Activated CD4-positive, CD25-positive, alpha-beta regulatory T cell (primary cell): ENCODE measurements at places on chromosomes 4 and X.

GRCh38 chr4:163473576-163473975 is at the start of gene TKTL2:
Gene TKTL2, minus strand, starts transcription at chr4:163473754. Its CDS starts 20 bp downstream, at chr4:163473734.
- DNase-seq, result no peak

DNA sequence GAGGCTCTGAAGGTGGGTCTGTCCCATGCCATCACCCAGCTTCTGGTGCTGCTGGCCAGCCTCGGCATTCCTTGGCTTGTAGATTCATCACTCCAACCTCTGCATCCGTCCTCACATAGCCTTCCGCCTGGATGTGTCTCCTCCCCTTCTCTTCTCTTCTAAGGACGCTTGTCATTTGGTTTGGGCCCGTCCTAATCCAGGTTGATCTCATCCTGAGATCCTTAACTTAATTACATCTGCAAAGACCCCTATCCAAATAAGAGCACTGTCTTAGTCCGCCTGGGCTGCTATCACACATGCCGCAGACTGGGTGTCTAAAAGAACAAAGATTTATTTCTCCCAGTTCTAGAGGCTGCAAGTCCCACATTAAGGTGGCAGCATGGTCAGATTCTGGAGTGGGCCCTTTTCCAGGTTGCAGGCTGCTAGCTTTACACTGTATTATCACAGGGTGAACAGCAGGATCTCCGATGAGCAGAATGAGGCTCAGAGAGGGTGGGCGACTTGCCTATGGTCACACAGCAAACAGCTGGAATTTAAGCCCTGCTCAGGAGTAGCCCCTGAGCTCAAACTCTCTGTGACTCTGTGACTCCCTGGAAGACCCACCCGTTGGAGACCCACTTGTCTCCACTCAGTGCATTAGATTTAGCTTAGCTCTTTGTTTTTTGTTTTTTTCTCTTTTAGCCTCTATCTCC is 113.1 kb downstream of the STK32B start:
- no peak for DNase-seq

GRCh38 chr4:112284662-112285411 is 867 bp downstream of the TIFA start:
- DNase-seq, result no peak

GRCh38 chr4:23911675-23912455 is 22.0 kb upstream of the PPARGC1A start:
- no peak for DNase-seq

DNA sequence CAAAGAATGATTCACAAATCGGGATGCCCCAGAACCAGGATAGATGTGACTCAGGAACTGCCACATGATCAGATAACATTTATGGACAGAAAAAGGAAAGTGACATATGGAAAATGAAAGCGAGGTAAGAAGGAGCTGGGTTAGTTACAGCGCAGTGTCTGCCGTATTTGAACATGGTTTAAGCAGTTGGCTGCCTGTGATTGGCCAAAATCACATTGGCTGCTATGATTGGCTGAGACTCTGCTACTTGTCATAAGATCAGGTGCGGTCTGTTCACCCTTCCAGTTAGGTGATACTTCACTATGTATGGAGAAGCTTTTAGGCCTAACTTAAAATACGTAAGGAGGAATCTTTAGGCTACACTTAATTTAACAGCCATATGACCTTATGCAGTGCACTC is 322.7 kb upstream of the HAND2 start:
- DNase-seq, result no peak

DNA sequence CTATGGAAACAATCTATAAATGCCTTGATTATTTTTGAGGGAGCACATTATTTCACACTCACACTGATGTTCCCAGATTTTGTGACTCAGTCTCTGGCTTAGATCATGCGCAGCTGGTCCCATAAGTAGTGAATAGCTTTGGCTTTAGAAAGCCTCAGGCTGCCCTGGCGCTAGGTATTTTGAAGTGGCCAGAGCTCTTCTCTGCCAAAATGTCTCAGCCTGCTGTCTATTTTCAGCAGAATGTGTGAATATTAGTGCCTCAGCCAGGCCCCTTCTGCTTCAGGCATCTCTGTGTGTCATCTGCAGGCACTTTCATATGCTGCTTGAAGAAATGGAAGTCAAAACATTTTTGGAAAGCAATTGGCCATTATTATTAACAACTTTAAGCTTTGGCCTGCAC is 931.0 kb upstream of the INTU start:
- DNase-seq, result no peak

DNA sequence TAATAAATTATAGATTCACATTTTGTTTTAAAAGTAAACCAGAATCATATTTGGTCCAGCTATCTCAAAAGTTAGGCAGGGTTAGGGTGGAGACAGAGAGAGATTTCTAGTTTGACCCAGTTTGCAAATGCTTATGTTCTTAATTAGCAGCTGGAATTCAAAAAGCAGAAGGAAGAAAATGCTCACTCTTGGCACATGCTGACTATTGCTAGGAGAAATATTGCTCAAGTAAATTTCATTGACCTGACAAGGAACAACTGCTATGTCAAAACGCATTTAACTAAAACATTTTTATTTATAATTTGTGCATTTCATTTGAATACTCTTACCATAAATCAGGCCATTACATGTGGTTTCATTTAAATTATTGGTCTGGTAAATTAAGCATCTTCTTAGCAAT is 131.8 kb downstream of the GLRA3 start:
- no peak for DNase-seq

- no peak for DNase-seq
These were observed 104.5 kb upstream of the AGA start for GRCh38 chr4:177546745-177547144.

DNA sequence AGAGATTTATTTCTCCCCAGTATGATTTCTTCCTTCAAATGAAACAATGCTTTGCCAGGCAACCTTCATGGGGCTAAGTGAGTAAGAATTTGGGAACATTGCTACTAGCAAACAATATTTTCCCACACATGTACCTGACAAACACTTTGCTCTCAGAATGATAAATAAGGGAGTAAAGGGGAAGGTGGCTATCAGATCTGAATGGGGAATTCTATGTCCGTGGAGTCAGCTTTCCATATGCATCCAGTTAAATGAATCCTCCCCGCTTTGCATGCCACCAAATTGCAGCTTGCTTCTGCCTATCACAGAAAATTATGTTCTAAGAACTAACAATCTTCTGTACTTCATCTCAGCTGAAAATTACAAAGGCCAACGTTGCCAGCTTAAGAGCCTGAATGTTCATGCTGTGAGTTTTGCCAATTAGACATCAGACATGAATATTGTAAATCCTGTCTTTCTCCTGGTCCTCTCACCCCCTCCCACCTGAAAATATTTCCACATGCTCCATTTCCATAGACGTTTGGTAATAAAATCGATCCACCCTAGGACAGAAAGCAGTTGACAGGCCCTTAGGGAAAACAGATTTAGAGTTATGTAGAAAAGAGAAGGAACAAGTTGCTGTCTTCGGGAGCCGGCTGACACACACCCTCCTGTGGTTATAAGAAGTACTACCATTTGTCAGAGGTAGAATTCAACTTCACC is 6.3 kb downstream of the MEPE start:
- no peak for DNase-seq

DNA sequence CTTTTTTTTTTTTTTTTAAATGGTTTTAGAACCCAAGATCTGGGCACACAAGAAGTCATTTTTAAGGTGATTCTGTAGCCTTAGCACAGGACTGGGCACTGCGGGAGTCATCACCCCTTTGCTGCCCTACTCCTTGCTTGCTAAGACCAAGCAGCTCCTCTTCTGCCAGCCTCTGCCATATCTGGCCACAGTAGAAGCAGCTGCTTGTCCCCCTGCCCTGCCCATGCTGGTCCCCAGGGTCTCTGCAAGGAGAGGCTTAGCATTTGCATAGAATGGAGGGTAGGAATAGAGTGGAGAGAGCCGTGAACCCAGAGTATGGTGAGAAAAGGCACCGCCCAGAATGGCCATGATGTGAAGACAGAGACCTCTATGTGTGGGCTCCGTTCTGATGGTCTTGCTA is 109.3 kb downstream of the ADRA2C start:
- DNase-seq, result no peak

- DNase-seq, result no peak
These were observed 145.5 kb downstream of the NWD2 start for GRCh38 chr4:37389967-37390580.

GRCh38 chr4:108651014-108651791 is 804 bp downstream of the OSTC start:
- no peak for DNase-seq

- DNase-seq, result no peak
These were observed 96.9 kb downstream of the NPFFR2 start for GRCh38 chr4:72128741-72129140.

- no peak for DNase-seq
These were observed 92.7 kb upstream of the RPL34 start for GRCh38 chr4:108527723-108528122.

GRCh38 chr4:67581208-67581857 is 22.8 kb downstream of the STAP1 start:
- DNase-seq, result no peak

- DNase-seq, result no peak
These were observed 1.3 kb upstream of the PDE6B start for GRCh38 chr4:623914-624566.

DNA sequence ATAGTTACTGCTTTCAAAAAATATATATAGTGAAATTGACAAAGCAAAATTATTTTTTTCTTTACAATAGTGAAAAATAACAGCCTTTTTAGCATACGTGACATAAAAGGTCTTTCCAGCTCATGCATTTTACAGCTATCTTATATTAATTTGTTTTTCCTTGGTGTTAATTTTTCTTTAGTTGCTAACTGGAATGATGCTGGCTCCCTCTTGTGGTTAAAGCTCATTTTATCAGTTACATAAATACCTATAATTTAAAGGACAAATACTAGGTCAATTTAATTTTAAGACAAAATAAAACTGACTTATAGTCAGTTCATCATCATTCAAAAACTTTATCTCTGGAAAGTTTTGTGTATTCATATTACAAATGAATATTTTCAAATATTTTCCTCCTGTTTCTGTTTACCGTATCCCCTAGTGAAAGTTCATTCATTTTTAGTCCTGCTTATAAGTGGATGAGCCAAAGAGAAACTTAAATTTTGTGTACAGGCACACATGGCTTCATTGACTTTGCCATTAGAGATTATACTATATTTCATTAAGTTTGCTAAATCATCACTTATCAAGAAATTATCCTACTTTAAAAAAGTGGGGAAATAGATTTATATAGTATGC is 9.9 kb upstream of the ANAPC4 start:
- no peak for DNase-seq

DNA sequence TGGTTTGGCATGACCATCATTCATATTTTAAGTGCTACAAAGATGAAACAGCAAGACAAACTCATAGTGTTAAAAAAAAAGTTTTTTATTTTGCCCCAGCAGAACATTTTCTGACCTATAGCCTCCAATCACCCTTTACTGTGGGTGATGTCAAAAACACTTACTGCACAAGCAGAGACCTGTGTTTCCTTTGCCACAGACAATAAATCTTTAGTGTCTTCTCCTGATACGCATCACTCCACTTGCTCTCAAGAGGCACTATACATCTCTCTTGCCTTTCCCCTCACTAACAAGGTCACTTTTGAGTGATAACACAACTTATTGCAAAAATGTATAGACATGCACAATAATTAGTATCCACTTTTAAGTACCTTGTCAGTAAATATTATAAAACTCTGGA is 125.6 kb downstream of the ANTXR2 start:
- DNase-seq, result no peak

DNA sequence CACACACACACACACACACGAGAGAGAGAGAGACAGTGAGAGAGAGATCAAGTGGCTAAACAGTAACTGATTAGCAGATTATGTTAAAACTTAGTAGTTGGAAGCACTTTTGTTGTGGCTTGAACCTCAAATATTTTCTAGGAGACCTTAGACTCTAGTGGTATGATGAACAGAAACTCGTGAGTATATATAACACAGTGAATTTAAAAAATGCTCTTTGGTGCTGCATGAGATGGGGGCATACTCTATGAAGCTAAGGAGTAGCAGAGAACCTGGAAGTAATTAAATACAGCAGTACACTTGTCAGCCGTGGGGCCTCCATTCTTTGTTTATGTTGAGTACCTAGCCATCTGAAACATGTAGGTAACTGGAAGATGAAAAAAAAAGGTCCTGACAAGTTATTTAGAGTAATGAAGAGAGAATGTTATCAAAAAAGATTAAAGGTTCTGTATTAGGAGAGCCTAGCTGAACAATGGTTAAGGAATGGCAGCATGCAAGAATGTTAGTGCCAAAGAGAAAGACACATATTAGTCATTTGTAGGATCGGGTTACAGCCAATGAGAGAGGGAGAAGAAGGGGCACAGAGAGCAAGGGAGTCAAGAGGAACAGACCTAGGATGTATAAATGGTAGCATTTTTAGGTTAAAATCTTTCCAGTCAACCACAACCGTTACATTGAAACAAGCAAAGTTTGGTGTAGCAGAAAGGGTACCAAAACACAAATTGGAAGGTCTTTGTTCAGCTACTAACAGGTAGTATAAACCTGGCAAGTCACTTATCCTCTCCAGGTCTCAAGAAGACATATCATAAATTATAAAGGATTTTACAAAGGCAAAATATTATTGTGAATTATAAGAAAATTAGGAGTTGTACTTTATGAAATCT is 316.7 kb upstream of the DIPK2B start:
- no peak for DNase-seq

DNA sequence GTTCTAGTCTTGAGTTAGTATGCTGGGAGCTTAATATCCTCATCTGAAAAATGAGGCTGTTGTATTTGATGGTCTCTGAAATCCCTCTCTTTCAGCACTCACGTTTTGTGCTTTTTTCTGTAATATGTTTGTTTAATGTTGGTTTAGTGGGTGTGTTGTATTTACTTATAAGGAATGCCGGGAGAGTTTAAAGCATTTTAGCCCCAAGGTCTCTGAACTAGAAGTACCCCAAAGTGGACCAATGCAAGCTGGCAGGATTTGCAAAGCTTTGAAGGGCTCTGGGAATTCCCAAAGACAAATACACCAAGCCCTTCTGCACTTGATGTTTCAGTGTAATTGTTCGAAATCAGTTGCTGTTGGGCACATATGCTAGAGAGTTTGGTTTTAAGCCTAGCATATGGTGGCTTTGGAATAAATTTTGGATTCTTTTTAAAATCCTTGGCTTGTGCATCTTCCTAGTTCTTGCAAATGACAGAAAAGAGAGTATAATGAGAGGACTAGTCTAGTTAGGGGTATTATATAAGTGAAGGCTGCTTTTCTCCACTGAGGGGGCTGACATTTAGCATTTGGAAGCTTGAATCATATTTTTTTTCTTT is 371.4 kb upstream of the BOD1L1 start:
- DNase-seq, result no peak

DNA sequence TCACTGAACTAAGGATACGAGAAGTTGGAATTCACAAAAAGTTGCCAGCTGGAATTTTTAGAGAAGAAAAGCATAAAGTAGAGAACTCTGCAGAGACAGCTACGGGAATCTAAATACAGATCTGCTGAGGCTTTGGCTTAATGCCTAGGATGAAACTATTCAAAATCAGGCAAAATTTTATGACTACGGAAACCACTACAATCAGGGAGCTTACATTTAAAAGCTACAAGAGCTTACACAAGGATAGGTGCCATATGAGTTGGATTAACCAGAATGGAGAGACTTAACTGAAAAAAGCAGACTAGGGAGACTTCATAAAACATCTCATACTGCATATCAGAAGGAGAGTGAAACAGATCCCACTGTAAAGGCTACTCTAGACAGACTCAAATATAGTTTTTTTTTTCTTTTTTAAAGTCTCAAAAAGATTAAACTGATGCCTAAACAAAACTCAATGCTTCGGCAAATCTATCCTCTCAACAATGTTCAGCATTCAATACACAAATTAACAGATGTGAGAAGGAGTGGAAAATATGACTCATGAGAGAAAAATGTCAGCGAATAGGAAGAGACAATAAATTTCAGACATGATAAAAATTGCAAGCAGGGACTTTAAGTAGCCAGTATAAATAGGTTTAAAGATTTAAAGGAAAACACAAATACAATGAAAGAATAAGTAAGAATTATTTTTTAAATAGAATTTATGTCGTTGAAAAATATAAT is 586.1 kb downstream of the FSTL5 start:
- DNase-seq, result no peak
